Dermis blood vessel endothelial cell (primary cell): ENCODE measurements at places on chromosomes 12 and 14. TPM values are rescaled to one million over a fixed set of nuclear protein-coding genes. Genes with fewer than 3 reads are reported as not detected.

DNA sequence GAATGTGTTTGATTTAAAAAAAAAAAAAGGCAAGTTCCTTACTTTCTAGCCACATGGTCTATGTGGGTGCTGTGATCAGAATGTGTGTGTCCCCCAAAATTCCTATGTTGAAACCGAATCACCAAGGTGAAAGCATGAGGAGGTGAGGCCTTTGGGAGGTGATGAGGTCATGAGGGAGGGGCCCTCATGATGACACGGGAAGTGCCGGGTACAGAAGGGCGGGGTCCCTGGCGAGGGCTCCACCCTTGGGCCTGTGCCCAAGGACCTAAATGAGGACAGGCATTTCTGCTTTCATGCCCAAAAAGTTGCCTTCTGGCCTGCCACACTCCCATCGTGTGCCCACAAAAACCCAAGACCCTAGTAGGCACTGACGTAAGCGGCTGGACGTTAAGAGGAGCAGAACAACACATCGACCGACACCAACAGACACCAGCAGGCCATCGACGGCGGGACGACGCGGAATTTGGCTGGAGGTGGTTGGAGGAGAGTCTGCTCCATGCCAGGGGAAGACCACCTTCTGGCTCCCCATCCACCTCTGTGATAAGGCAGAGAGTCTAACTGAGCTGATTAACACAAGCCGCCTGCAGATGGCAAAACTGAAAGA is 211.8 kb downstream of the FOXN3 start:
- DNase-seq, result no peak

GRCh38 chr14:101126731-101127130 is 223.2 kb upstream of the RTL1 start:
- no peak for DNase-seq

GRCh38 chr14:77580964-77581505 is 35.4 kb downstream of the SPTLC2 start:
- peak; percentile 71 for DNase-seq

- no peak for DNase-seq
These were observed 172.8 kb upstream of the DYRK2 start for GRCh38 chr12:67475725-67476124.

Gene SALL2
- 0.85 and 2.3 TPM in 2 replicates for total RNA-seq
